ENCODE measurements at places on chromosomes 6 and 20.

DNA sequence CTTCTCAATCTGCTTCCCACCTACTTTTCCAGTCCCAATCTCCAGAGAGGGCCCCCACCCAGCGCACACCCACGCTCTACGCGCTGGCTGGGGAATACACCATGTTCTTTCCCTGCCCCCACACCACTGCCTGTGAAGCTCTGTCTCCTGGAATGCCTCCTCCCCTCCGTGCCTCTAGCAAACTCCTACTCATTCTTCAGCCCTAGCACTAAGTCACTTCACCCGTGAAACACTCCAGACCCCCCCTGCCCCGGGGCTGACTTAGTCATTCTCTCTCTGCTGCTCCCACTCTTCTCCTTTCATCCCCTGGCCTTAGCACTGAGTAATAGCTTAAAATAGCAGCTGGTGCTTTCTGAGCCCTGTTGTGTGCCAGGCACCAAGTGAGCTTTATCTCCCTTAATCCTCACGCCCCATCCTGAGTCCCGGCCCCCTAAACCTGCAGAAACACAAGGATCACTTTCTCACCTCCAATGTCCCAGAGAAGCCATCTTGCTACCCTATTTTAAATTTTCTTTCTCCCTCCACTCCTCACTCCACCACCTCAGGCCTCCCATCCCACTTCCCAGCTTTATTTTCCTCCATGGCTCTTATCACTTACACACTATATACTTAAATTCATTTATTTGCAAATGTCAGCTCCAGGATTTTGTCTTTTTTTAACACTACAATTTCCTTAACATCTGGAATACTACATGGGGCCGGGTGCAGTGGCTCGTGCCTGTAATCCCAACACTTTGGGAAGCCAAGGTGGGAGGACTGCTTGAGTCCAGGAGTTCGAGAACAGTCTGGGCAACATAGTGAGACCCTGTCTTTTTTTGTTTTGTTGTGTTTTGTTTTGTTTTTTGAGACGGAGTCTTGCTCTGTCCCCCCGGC is 6.3 kb upstream of the PARD6B start:
- H3K4me3 ChIP-seq, result no peak overlapping the region
- no peaks in the 10 kb centered on the region for H3K36me3 ChIP-seq
- peak overlapping the region; percentile 86 for H3K27ac ChIP-seq
- H3K4me1 ChIP-seq, result peaks cover 11% of the 10 kb centered on the region

DNA sequence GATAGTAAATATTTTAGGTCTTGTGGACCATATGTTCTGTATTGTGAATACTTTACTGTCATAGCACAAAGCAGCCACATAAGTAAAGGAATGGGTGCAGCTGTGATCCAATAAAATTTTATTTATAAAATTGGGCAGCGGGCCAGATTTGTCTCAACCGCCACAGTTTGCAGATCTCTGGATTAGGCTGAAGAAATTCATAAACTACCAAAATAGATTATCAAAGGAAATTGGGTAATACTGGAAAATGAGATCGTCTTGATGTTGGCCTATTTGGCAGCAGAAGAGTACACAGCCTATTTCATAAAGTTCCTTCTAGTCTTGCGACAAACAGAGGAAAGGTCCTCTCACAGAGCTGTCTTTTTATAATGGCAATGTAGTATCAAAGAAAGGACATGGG is 69.8 kb downstream of the DZANK1 start:
- no peak overlapping the region for H3K4me3 ChIP-seq
- no peak for DNase-seq
- H3K4me1 ChIP-seq, result peaks cover 2% of the 10 kb centered on the region
- no peaks in the 10 kb centered on the region for H3K27me3 ChIP-seq

GRCh38 chr6:137630666-137631065 is 136.5 kb upstream of the OLIG3 start:
- no peaks in the 10 kb centered on the region for H3K36me3 ChIP-seq
- H3K4me1 ChIP-seq, result no peaks in the 10 kb centered on the region
- no peak overlapping the region for H3K4me3 ChIP-seq
- no peaks in the 10 kb centered on the region for H3K27me3 ChIP-seq
- H3K27ac ChIP-seq, result no peak overlapping the region

DNA sequence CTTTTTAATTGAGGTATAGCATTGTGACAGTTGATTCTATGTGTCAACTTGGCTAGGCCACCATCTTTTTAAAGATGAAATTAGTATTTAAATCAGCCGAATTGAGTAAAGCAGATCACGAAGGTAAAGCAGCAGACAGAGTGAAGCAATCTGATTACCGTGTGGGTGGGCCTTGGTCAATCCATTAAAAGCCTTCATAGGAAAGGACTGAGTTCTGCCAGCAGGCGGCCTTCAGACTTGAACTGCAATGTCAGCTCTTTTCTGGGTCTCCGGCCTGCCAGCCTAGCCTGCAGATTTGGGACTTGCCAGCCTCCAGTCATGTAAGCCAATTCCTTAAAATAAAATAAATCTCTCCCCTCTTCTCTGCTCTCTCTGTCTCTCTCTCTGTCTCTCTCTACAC is 22.4 kb upstream of the TGM2 start:
- H3K4me1 ChIP-seq, result no peaks in the 10 kb centered on the region
- no peaks in the 10 kb centered on the region for H3K27me3 ChIP-seq
- no peak for DNase-seq
- H3K36me3 ChIP-seq, result no peaks in the 10 kb centered on the region

GRCh38 chr20:34222208-34222607 is 19.0 kb upstream of the ASIP start:
- no peak for DNase-seq
- H3K36me3 ChIP-seq, result no peaks in the 10 kb centered on the region
- H3K4me1 ChIP-seq, result no peaks in the 10 kb centered on the region
- no peak overlapping the region for H3K4me3 ChIP-seq

DNA sequence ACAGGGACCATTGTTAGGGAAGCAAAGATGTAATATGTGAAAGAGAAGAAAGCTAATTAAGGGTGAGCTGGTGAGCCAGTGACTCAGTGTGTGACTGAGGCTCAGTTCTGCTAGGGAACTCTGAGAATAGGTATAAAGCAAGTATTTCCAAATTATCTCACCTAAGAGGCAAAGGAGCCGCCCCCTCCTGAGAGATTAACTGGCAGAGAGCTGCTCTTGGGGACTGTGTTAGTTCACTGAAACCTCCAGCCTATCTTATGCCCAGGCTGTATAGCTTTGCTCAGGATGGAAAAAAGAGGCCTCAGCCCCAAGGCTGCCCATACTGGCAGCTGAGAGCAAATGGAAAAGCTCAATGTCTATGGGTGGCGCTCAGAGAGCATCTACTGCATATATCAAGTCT is 152.0 kb downstream of the PAK5 start:
- H3K36me3 ChIP-seq, result no peaks in the 10 kb centered on the region
- no peak for DNase-seq
- no peaks in the 10 kb centered on the region for H3K27me3 ChIP-seq
- no peak overlapping the region for H3K27ac ChIP-seq
- peaks cover 4% of the 10 kb centered on the region for H3K4me1 ChIP-seq
- H3K4me3 ChIP-seq, result no peak overlapping the region

DNA sequence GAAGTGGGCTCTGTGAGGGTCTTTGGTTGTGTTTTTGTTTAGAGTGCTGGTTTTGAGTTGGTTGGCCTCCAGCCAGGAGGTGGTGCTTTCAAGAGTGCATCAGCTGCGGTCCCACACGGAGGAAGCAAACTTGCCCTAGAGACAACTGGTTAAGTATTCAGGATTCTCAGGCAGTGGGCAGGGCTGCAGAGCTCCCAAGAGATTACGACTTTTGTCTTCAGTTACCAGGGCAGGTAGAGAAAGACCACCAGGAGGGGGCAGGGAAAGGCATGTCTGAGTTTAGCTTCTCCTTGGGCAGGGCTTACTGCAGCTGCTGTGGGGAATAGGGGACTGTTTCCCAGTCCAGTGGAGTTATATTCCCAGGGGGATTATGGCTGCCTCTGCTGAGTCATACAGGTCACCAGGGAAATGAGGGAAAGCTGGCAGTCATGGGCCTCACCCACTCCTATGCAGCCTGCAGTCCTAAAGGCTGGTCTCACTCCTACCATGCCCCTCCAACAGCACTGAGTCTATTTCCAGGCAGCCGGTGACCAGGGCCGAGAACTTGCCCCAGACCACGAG is 64.3 kb downstream of the TTI1 start:
- no peak overlapping the region for H3K4me3 ChIP-seq
- H3K4me1 ChIP-seq, result peaks cover 9% of the 10 kb centered on the region
- no peak for DNase-seq

GRCh38 chr20:59388402-59388801 is 88.0 kb downstream of the EDN3 start:
- H3K4me3 ChIP-seq, result no peak overlapping the region
- no peaks in the 10 kb centered on the region for H3K36me3 ChIP-seq
- H3K27me3 ChIP-seq, result no peaks in the 10 kb centered on the region
- peaks cover 21% of the 10 kb centered on the region for H3K4me1 ChIP-seq
- H3K27ac ChIP-seq, result no peak overlapping the region
- no peak for DNase-seq

GRCh38 chr20:15236812-15237211 is 899.4 kb upstream of the FLRT3 start:
- H3K4me1 ChIP-seq, result no peaks in the 10 kb centered on the region
- DNase-seq, result peak; percentile 14
- H3K27ac ChIP-seq, result no peak overlapping the region
- no peaks in the 10 kb centered on the region for H3K27me3 ChIP-seq
- H3K36me3 ChIP-seq, result no peaks in the 10 kb centered on the region

- H3K4me3 ChIP-seq, result no peak overlapping the region
- no peak for DNase-seq
- no peaks in the 10 kb centered on the region for H3K36me3 ChIP-seq
- H3K4me1 ChIP-seq, result peaks cover 3% of the 10 kb centered on the region
- no peak overlapping the region for H3K27ac ChIP-seq
- H3K27me3 ChIP-seq, result no peaks in the 10 kb centered on the region
Measured at GRCh38 chr20:44572551-44573500, 9.6 kb upstream of the PKIG start.

DNA sequence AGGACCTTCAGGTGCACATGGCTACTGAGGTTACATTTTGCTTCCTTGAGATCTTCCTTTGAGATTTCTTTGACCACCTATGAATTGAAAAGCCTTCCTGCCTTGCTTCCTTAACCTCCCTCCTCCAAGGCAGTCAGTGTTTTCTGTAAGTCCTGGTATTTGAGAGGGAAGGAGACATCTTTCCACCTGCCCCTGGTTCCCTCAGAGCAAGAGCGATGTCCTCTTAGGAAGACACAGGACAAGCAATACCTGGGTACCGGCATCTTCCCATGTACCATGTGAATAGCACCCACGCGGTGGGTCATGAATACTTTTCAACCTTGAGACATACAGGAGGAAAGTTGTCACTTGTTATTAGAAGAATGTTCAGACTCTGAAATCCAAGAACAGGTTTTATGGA is 37.1 kb downstream of the GINS1 start:
- H3K27ac ChIP-seq, result no peak overlapping the region
- H3K4me1 ChIP-seq, result no peaks in the 10 kb centered on the region
- no peaks in the 10 kb centered on the region for H3K27me3 ChIP-seq
- DNase-seq, result no peak

GRCh38 chr6:24949020-24949569 is 13.3 kb upstream of the RIPOR2 start:
- DNase-seq, result no peak
- no peaks in the 10 kb centered on the region for H3K27me3 ChIP-seq
- H3K4me1 ChIP-seq, result no peaks in the 10 kb centered on the region
- H3K4me3 ChIP-seq, result no peak overlapping the region
- no peaks in the 10 kb centered on the region for H3K36me3 ChIP-seq

Data from neuronal stem cell (in vitro differentiated cells).